ENCODE measurements at places on chromosomes 2 and 18.

DNA sequence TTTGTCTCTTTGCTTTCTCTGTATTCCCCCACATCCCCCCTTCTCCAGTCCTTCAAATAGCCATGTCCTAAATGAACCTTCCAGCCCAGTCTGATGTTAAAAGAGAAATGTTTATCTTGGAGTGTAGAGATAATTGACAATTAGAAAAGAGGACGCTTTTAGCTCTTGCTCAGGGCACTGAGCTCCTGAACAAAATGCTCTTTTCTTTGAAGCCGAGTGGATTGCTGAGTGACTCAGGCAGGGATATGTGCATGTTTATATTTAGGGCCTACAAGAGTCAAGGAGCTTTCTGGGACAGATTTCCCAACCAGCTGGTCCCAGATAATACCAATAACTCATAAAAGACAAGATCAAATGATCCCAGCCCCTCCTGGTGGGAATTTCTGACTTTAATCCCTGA is 88.0 kb upstream of the SETBP1 start:
- DNase-seq = no peak

- no peak for DNase-seq
Measured at GRCh38 chr2:201406077-201406662, 45.1 kb downstream of the TRAK2 start.

DNA sequence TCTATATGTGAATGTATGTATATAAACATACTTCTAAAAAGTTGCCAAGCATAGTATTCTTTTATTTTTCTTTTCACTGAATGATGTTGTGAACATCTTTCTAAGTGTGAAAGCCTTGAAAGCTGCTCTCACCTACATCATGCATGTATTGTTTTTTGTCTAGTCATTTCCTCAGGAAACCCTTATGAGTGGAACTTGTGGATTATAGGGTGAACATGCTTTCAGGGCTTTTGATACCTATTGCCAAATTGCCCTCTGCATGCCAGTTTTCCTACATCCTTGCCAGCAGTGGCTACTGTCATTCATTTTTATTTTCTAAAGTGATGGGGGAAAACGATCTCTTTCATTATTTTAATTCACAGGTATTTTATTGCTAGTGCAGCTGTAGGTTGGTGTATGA is 78.3 kb downstream of the ADAM23 start:
- peak; percentile 69 for DNase-seq

DNA sequence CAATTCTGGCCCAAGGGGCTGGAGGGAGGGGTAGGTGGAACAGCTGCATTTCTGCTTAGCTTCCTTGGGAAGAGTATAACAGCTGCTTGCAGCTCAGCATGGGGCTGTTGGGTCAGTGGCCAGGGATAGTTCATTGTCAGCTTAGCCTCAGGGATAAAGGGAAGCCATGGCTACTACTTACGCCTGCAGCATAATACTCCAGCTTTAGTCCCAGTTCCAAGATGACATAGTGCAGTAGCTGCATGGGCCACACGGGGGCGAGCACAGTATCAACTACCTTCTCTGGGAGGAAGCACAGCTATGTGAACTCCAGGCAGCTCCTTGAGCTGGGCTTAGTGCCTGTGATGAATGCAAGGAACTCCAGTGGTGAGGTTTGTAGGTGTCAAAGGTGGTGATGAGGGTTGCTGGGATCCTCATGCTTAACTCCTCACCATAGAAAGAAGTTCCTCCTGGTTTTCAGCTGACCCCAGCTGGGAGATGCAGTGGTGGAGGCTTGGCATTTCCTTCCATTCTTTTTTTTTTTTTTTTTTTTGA is 35.4 kb upstream of the RHOB start:
- DNase-seq = peak; percentile 84

- peak; percentile 81 for DNase-seq
Measured at GRCh38 chr2:181677912-181678586, 2.3 kb downstream of the NEUROD1 start.
